ENCODE measurements at places on chromosomes 16 and 17.

- DNase-seq, result no peak
These were observed 11.0 kb downstream of the KRT32 start for GRCh38 chr17:41456204-41456603.

- no peak for DNase-seq
These were observed 201.2 kb downstream of the GRIN2A start for GRCh38 chr16:9980981-9981380.

DNA sequence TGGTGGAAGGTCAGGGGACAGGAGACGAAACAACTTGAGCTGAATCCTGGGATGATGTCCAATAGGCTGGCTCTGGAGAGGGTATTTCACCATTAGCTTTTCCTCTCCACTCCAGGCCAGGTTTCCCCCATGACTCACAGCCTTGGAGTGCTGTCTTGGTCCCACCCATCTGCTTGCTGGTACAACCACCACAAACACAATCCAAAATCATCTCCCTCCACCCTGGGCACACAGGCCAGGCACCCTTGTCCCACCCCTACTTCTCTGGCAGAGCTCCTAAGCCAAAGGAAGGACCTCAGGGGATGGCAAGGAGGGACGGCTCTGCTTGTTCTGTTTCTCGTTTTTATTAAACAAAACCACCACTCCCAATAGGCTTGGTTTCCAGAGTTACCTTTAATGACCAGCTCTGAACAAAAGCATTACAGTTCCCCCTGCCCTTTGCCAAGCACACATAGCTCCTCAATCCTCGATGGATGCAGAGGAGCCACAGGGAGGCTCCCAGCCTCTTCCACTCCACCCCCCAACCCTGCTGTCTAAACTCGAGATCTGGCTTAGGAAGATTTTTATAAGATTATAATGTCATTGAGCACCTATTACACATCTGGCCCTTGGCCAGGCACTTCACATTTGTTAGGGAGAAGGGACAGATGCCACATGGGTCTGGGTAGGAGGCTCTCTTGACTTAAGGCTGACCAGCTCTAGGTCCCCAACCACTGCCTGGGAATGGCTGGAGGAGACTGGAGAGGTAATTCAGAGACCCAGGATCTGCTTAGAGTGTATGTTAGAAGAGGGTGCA, 13.3 kb downstream of the CAVIN1 start:
- DNase-seq, result no peak

DNA sequence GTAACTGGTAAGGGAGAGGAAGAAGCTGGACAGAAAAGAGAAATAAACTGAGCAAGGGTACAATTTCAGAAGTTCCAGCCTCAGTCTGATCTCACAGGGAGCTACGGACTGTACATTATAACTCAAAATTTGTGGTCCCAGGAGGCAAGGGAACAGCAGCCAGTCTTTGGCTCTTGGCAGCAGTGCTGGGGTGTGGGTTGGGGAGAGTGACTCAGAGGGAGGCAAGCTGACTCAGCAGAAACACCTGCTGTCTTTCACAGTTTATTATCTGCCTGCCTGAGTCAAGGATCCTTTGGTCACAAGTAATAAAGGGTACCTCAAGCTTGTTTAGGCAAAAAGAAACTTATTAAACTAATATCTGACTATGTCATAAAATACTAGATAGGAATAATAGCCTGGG, 73.5 kb upstream of the KIF2B start:
- no peak for DNase-seq
